ENCODE measurements at places on chromosomes 7 and 10.

- DNase-seq = no peak
Observed at GRCh38 chr7:8228766-8229674, 32.9 kb downstream of the ICA1 start.

GRCh38 chr10:71008150-71008549 lies 119.8 kb upstream of the PCBD1 start:
- DNase-seq = no peak

DNA sequence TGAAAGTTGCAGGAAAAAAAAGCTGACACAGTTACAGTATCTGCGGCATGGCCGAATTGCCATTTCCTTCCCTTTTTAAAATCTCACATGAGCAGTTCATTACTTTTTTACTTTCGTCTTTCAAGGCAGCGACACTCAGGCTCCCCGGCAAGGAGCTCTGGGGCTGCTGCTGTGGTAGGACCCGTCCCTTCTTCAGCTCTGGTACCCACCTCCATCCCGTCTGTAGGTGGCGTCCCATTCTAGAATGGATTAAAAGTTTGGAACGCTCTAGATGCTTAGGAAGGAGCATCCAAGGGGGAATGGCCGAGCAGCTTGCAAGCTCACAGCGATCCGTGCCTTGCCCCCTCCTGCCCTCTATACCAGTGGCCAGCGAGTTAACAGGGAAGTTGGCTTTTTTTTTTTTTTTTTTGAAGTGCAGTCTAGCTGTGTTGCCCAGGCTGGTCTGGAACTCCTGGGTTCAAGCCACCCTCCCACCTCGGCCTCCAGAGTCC lies 22.8 kb upstream of the TTYH3 start:
- DNase-seq = no peak

GRCh38 chr7:6482743-6483119 lies 35.0 kb upstream of the DAGLB start:
- no peak for DNase-seq

DNA sequence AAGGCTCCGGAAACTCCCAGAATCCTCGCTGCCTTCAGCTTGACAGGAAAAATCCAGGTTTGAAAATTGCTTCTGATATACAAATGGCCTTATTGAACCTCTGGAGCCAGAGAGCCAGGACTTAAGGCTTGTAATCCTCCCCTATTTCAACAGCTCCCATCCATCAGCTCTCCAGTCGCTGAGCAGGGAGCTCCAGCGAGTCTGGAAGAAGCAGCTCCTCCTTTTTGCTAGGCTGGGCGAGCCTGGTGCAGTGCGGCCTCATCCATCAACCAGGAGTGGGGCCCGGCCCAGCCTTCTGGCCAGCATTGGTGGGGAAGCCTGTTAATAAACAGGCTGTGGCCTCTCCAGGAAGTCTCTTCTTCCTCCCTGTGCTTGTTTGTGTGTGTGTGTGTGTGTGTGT lies 424.4 kb downstream of the TCERG1L start:
- no peak for DNase-seq

DNA sequence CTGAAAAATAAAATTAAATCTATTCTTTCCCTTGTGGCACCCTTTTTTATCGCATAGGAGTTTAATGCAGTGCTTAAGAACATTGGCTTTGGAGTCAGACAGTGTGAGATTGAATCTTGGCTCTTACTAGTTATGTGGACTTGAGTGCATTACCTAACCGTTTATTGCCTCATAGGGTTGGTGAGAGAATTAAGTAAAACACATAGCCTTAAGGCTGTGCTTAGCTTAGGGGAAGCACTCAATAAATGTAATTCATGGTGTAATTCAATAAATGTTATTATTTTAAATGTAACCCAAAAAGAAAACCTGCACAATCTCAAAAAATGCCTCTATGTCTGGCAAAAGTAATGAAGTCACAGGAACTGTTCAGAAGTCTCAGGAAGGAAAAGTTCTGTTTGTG lies 2.7 kb downstream of the STK17A start:
- peak; percentile 39 for DNase-seq

- no peak for DNase-seq
Observed at GRCh38 chr7:27156916-27157701, 634 bp upstream of the HOXA7 start.

- DNase-seq = no peak
Observed at GRCh38 chr7:157667261-157667660, 330.5 kb downstream of the DNAJB6 start.

DNA sequence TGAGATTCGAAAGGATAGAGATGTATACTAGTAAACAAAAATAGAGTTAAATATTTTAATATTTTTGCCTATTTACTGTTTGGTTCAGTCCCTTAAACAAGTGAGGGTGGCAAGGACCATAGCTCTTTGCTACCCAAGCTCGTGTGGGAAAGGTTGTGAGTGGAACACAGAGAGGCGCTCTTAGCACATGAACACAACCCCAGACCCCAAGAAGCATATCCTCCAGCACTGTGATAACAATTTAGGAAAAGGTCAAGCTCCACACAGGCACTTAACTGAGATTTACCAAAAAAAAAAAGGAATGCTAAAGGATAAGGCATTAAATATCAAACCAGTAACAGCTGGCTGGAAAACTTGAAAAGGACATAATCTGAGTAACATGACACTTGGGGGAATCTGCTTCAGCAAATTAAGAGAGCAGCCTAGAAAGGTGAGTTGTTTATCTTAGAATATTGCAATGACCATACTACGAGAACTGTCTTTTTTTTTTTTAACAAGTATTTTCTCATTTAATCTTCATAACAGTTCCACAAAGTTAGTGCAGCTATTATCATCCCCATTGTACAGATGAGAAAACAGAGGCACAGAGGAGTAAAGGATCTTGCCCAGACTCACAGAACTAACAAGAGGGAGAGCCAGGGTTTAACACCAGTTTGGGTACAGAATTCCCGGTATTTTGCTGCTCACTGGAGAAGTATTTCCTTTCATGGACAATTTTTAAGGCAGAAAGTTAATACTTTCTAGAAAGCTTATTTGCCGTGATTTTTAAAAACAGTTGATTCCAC lies 303.5 kb upstream of the AOAH start:
- DNase-seq = no peak

GRCh38 chr7:5635006-5635405 lies 146.5 kb downstream of the RNF216 start:
- DNase-seq = no peak

- peak; percentile 28 for DNase-seq
Observed at GRCh38 chr7:116357781-116358670, 141.5 kb upstream of the CAV2 start.

GRCh38 chr7:151917791-151918509 lies 38.3 kb upstream of the GALNTL5 start:
- DNase-seq = no peak

DNA sequence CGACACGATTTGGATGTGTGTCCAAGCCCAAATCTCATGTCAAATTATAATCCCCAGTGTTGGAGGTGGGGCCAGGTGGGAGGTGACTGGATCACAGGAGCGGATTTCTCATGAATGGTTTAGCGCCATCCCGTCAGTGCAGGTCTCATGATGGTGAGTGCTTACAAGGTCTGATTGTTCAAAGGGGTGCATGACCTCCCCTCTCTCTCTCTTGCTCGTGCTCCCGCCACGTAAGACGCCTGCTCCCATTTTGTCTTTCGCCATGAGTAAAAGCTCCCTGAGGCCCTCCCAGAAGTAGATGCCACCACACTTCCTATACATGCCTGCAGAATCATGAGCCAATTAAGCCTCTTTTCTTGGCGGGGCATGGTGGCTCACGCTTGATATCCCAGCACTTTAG lies 71.5 kb upstream of the NANOS1 start:
- no peak for DNase-seq

GRCh38 chr10:11104772-11105675 lies 87.4 kb downstream of the CELF2 start:
- DNase-seq = no peak

- no peak for DNase-seq
Observed at GRCh38 chr10:75030371-75030770, 81.1 kb upstream of the SAMD8 start.

GRCh38 chr10:30241422-30242110 lies 107.5 kb downstream of the MTPAP start:
- no peak for DNase-seq

Measured in BJ (cell line).